ENCODE measurements at places on chromosomes 16 and 17. TPM values are rescaled to one million over a fixed set of nuclear protein-coding genes. Genes with fewer than 3 reads are reported as not detected.

Gene AANAT
- total RNA-seq, result not detected

Gene FOXC2
- total RNA-seq, result 2.2 TPM

Gene HIGD1B
- not detected for total RNA-seq

Gene MFAP4
- total RNA-seq, result 3.8 TPM

Gene ADAM11
- total RNA-seq, result 0.36 TPM

Gene MAP2K4
- 41.8 TPM for total RNA-seq

Gene FOXN1
- total RNA-seq, result not detected

Gene ADAMTS18
- total RNA-seq, result not detected

Gene WFDC1
- not detected for total RNA-seq

Gene TLCD1
- 4.0 TPM for total RNA-seq

Gene ABCC3
- 12.4 TPM for total RNA-seq

Gene UTS2R
- total RNA-seq, result not detected

Gene CES1
- 5.6 TPM for total RNA-seq

Gene TBC1D3E
- total RNA-seq, result not detected

Gene CACNA1G
- under 0.01 TPM for total RNA-seq

Measured in osteoblast (primary cell).